Stimulated activated CD4-positive, alpha-beta T cell treated with anti-CD3 and anti-CD28 coated beads, Interleukin-1b, Interleukin-23, amount 100 ng/mL, for 1 hour (primary cell): ENCODE measurements at places on chromosomes 6 and 20.

DNA sequence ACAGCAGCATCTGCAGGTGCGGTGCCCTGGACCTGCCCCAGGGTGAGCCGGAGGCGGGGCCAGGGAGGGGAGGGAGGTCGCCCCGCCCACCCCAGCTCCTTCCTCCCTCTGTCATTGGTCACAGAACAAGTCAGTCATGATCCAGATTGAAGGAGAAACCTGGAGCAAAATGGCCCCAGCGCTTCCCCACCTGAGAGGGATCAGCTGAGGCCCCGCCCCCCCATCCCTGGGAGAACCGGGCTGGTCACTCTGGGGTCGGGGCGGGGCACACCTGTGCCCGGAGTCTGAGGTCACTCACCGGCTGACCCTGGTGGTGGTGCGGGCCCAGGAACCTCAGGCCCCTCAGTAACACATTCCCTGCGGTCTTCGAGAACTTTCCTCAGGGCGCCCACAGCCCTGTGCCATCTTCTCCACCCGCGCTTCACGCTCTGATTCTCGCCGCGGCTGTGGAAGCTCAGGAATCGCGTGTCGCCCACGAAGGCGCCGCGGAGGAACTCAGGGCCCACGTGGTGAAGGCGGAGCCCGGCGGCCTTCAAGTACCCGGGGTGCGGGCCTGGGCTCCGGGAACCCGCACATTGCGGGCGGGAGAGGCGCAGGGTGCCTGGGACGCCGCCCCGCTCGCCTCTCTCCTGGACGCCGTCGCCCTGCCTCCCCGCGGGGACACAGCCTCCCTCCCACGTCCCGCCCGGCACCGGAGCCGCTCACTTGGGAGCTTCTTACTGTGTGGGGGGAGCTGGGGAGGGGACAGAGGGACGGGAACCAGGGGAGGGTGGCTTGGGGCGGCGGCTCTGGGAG is 36.4 kb upstream of the HLA-C start:
- DNase-seq, result peak; percentile 38

DNA sequence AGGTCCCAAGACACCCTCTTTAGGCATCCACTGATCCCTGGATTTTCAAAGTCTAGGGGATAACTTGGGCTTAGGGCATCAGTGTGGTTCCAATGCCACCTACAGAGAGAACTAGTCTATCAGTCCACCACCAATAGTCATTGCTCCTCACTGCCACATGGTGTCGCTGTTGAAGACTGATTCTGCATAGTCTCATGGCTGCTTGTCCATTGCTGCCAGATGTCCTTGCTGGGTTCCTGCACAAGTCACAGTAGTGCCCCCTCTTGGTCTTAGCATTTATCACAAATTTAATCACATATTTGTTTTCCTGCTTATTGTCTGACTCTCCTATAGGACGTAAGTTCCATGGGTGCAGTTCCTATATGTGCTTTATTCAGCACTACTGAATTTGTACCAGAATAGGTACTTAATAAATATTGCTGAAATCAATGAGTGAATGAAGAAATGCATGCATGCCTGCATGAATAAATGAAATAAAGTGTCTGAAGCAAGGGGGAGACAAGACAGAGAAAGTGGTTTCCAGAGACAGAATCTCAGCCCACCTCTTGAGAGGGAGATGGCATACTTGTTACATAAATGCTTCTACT is 45.9 kb upstream of the RALY start:
- DNase-seq, result no peak

DNA sequence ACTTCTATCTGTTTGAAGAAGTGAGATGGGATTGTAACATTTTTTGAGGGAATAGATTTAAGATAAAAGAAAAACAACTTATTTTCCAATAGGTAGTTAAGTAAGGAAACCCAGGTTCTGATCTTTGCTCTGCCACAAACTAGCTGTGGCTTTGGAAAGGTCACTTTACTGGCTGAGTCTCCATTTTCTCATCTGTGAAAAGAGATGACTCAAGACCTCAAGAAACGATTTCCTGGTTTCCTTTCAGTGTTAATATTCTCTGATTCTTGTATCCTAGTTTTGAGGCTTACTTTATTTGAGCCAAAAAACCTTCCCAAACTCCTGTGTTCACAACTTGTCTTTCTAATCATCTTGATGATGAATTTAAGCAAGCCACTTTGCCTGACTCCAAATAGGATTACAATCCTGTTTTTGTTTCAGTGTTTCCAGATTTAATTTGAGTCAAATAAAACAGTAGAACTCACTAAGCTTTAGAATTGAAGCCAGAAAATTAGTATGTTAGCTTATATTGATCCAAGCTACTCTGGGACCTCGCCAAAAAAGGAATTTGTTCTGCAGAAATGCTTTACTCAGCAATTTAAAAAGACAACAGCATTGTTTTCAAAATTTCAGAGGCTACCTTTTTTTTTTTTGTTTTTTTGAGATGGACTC is 51.1 kb downstream of the ENPP1 start:
- no peak for DNase-seq

DNA sequence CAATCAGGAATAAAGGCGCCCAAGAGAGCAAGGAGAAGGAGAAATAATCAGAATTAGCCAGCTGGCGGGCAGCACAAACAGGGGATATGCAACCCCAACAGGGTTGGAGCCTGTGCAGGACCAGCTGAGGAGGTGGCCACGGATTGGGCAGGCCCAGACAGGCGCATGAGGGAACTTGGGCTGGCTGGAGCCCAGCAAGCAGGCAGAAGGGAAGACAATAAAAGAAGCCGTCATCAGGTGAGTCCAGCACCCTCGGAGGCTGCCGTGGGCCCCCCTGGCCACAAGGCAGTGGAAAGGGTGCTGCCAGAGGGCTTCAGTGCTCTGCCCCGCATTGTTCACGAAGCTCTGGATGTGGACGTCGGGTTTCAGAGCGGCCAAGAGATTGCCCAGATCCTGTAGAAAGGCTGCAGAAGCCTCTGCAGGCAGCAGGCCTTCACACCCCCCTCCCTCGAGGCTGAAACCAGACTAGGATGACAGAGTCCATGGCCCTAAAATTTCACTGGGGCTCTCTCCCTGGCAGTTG is 28.4 kb upstream of the MAFB start:
- no peak for DNase-seq

DNA sequence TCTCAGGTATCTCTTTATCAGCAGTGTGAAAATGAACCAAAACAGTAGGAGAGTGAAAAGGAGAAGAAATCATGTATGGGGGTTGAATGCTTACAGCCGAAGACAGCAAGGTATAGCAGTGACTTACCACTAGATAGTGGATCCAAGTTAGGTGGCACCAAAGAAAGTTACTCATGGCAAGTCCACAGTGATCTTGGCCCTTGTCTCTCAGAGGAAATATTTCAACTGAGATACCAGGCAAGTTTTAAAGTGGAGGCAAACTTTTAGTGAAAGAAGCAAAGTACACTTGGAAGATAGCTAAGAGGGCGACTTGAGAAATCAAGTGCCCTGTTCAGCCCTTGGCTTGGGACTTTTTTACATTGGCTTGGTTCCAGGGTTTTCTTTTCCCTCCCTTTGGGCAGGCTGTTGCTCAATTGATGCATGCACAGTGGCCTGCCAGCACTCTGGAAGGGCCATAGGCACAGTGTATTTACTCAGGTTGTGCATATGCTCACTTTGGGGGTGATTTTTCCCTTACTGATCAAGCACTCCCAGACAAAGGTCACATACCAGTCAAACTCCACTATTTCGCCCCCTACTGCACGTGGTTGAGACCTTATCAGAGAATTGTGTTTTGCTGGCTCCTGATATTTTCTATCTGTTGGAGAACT is 329.5 kb upstream of the KHDRBS2 start:
- DNase-seq, result no peak

GRCh38 chr6:14206391-14206790 is 88.8 kb downstream of the CD83 start:
- DNase-seq, result no peak

DNA sequence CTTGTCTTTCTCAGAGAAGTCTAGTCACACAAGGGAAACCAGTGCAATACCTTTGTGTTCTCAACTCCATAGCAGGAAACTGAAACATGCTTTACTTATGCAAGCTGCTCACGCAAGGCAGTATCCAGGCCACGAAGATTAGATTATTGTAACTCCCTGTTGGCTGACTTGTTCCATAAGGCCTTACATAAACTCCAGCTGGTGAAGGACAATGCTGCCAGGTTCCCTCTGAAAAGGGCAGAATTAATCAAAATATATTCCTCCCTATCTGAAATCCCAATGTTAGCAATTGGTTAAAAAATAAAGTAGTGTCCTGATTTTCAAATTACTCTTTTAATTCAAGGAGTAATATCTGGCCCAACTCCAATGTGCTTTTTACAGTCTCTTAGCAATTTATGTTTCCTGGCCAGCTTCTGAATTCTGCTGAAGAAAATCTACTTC is 966.6 kb downstream of the HACE1 start:
- DNase-seq, result no peak
